NCI-H187 (cell line): ENCODE measurements at places on chromosomes 1 and 21.

DNA sequence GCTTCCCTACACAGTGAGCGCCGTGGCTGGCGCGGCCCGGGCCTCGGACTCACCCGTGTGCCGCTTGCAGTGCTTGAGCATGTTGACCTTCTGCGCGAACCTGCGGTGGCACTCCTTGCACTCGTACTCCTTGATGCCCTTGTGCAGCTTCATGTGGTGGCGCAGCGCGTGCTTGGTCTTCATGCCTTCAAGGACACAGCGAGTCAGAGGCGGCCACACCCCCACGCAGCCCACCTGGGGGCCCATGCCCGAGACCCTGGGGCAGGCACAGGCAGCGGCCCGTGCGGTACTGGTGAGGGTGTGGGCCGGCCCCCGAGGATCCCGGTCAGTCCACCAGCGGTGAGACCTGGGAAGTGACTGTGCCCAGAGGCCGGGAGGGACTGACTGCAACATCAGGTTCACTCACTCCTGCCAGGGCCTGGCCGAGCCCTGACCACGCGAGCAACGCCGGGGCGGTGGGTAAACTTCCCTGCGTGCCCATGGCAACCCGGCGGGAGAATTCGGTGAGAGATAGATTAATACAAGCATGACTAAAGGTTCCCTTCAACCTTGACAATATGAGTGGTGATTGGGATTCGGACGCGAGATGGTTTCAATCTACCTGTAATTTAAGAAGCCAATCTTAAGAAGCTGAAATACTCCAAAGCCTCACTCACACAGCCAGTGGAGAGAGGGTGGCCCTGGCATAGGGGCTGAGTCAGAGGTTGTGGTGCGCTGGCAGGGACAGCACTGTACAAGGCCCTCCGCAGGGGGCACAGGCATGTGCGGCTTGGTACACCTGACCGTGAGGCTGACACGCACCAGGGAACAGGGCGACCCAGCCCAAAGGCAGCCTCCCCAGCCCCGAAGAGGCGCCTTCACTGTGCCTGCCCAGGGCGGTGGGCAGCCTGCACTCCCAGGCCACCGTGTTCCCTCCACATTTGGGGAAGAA lies 49.1 kb upstream of the RIPK4 start:
- no peak for DNase-seq

GRCh38 chr21:28771790-28772501 lies 220.7 kb downstream of the LTN1 start:
- DNase-seq = no peak

- DNase-seq = no peak
Measured at GRCh38 chr1:114467491-114467890, 43.5 kb downstream of the TRIM33 start.

DNA sequence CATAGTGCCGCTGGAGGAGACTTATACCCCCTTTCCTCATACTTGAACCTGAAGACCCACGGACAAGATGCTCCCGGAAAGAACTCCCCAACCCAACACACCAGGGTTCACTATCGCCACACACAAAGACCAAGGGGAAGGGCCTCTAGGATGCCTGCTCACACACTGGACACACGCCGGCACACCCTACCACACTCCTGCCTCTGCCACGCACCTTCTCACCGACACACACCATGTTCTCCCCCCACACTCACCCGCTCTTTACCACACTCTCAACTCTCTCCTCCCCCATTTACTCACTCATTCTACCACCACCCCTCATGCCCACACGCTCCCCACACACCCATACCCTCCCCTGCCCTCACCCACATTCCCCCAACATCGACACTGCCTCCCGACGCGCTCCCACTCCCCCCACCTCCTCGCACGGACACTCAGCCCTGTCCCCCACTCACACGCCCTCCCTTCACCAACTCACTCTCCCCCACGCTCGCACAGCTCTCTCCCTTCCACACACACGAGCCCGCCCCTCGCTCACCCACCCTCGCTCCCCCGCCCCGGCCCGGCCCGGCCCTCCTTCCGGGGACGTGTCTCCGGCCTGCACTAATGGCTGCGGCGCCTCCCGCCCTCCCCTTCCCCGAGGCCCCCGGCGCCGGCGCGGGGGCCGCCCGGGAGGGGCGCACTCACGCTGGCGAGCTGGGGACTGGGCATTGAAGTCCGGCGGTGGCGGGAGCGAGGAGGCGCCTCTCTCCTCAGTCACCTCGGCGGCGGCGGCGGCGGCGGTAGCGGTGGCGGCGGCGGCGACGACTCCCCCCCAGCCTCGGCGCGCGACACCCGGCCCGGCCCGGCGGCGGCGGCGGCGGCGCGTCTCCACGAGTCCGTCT lies 626 bp downstream of the PTP4A2 start:
- DNase-seq = no peak
